ENCODE measurements at places on chromosomes 1 and 21. TPM values are rescaled to one million over a fixed set of nuclear protein-coding genes. Genes with fewer than 3 reads are reported as not detected.

DNA sequence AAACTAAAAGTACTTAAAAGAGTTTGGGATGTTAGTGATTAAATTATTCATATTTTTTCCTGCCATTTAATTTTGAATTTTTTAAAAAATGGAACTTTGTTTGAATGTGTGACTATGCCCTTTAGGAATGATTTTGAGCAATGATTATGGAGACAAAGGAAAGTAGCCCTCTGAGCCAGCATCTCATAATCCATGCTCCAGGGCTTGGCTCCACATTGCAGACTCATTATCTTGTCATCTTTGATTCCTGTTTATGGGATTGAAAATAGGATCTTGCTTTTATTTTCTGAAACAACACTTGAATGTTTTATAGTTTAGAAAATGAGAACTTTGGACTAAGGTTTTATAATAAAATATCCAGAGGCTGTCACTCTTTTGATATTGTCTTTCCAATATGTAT is 14.5 kb downstream of the AXDND1 start:
- DNase-seq, result no peak

Gene ARHGEF16
- total RNA-seq, result 10.6 TPM

- DNase-seq, result no peak
Measured at GRCh38 chr1:66933887-66934700, 9.3 kb downstream of the MIER1 start.

GRCh38 chr1:29679316-29679715 is 443.0 kb downstream of the PTPRU start:
- DNase-seq, result no peak

- peak; percentile 61 for DNase-seq
Measured at GRCh38 chr1:220300442-220301121, 28.3 kb upstream of the RAB3GAP2 start.

GRCh38 chr1:106746448-106747085 is 309.9 kb upstream of the PRMT6 start:
- DNase-seq, result no peak

Gene CD34
- total RNA-seq, result 44.6 TPM

DNA sequence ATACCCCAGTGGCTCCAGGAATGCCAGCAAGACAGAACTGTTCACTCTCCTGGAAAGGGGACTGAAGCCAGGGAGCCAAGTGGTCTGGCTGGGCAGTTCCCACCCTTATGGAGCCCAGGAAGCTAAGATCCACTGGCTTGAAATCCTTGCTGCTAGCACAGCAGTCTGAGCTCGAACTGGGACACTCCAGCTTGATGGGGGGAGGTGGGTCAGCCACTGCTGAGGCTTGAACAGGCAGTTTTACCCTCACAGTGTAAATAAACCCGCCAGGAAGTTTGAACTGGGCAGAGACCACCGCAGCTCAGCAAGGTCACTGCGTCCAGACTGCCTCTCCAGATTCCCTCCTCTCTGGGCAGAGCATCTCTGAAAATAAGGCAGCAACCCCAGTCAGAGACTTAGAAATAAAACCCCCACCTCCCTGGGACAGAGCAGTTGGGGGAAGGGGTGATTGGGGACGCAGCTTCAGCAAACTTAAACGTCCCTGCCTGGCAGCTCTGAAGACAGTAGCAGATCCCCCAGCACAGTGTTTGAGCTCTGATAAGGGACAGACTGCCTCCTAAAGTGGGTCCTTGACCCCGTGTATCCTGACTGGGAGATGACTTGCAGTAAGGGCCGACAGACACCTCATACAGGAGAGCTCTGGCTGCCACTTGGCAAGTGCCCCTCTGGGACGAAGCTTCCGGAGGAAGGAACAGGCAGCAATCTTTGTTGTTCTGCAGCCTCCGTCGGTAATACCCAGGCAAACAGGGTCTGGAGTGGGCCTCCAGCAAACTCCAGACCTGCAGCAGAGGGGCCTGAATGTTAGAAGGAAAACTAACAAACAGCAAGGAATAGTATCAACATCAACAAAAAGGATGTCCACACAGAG is 568.4 kb downstream of the PLA2G4A start:
- DNase-seq, result no peak

Data from lower lobe of right lung (tissue), 2 donors.